A549 treated with AZD2906 at 1 μM for 4 hours (cell line): ENCODE measurements at places on chromosomes 1 and 21. TPM values are rescaled to one million over a fixed set of nuclear protein-coding genes. Genes with fewer than 3 reads are reported as not detected.

Gene LAX1
- 0.11 TPM in 1 of 5 replicates, not detected in the others for total RNA-seq

Gene KRTAP10-3
- not detected in 5 replicates for total RNA-seq

Gene SIM2
- total RNA-seq: 6.1 to 7.2 TPM (median 6.5 TPM) in 5 replicates

Gene OR14K1
- not detected in 5 replicates for total RNA-seq

Gene SELE
- not detected in 5 replicates for total RNA-seq

Gene CR1
- not detected in 5 replicates for total RNA-seq

Gene MIXL1
- 0.05 to 0.09 TPM (median 0.07 TPM) in 4 of 5 replicates, not detected in the other for total RNA-seq

Gene PCBP3
- total RNA-seq: 0.88 to 1.2 TPM (median 0.93 TPM) in 5 replicates

Gene HEATR1
- total RNA-seq: 21.9 to 26.5 TPM (median 23.9 TPM) in 5 replicates

Gene AADACL4
- total RNA-seq: not detected in 5 replicates

Gene AIRE
- total RNA-seq: 0.03 TPM in 1 of 5 replicates, not detected in the others

Gene NBPF26
- 3.9 to 8.8 TPM (median 5.1 TPM) in 5 replicates for total RNA-seq

Gene ETV3L
- not detected in 5 replicates for total RNA-seq

Gene RNU1-2
- total RNA-seq: 4.0 to 44.9 TPM (median 4.2 TPM) in 4 of 5 replicates, not detected in the other

Gene DIO1
- not detected in 5 replicates for total RNA-seq

Gene TNFSF18
- not detected in 5 replicates for total RNA-seq

Gene ELF3
- 104 to 139 TPM (median 124 TPM) in 5 replicates for total RNA-seq

Gene FMN2
- 3.2 to 4.4 TPM (median 3.8 TPM) in 5 replicates for total RNA-seq

Gene B3GALT5
- 0.08 to 0.18 TPM (median 0.10 TPM) in 5 replicates for total RNA-seq

Gene SYTL1
- total RNA-seq: 0.26 to 0.63 TPM (median 0.41 TPM) in 5 replicates

Gene LY9
- total RNA-seq: 0.12 to 0.23 TPM (median 0.15 TPM) in 5 replicates

Gene A3GALT2
- not detected in 5 replicates for total RNA-seq

Gene PRAMEF13
- 0.07 TPM in 1 of 5 replicates, not detected in the others for total RNA-seq

Gene CDA
- total RNA-seq: 33.3 to 43.7 TPM (median 34.5 TPM) in 5 replicates

Gene ARPC5
- total RNA-seq: 148 to 204 TPM (median 164 TPM) in 5 replicates

Gene ANKRD65
- total RNA-seq: 0.03 to 0.10 TPM (median 0.07 TPM) in 3 of 5 replicates, not detected in the others

Gene HTR6
- total RNA-seq: 0.12 to 0.22 TPM (median 0.13 TPM) in 5 replicates

Gene PROX1
- 0.01 to 0.32 TPM (median 0.06 TPM) in 5 replicates for total RNA-seq

Gene ECM1
- total RNA-seq: 1.4 to 1.9 TPM (median 1.4 TPM) in 5 replicates

Gene ASTN1
- not detected in 5 replicates for total RNA-seq

Gene BCL2L15
- 0.24 to 0.96 TPM (median 0.73 TPM) in 5 replicates for total RNA-seq

Gene RGSL1
- total RNA-seq: not detected in 5 replicates

Gene HSF2BP
- total RNA-seq: 1.6 to 2.4 TPM (median 2.1 TPM) in 5 replicates

Gene HUNK
- total RNA-seq: 1.2 to 1.4 TPM (median 1.3 TPM) in 5 replicates

Gene ATP5IF1
- 154 to 171 TPM (median 160 TPM) in 5 replicates for total RNA-seq

Gene CFAP107
- not detected in 5 replicates for total RNA-seq

Gene ZNF683
- total RNA-seq: not detected in 5 replicates

Gene PGBD5
- 0.23 to 0.52 TPM (median 0.34 TPM) in 5 replicates for total RNA-seq

Gene TRAF3IP3
- not detected in 5 replicates for total RNA-seq

Gene KIF21B
- 1.2 to 1.9 TPM (median 1.8 TPM) in 5 replicates for total RNA-seq

Gene PRAMEF12
- total RNA-seq: not detected in 5 replicates

Gene LDLRAD1
- total RNA-seq: not detected in 5 replicates
